Stromal cell of bone marrow (primary cell): ENCODE measurements at places on chromosomes 4 and X.

DNA sequence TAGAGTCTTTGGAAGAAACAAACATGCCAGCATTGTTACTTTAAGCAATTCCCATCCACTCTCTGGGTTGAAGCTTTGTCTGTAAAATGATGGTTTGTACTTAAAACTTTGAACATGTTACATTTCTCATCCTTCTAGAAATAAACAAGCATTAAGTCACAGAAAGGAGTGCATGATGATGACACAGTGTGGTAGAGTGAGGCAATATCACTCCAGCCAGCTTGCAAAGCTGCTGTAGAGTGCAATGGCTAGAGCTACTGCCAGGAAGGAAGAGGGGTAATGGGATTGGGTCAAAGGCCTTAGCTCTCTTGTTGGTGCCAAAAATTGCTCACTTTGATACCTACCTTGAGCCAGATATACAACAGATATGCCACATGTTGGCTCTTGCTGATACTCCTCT is 12.3 kb upstream of the ENOX2 start:
- no peak for DNase-seq

DNA sequence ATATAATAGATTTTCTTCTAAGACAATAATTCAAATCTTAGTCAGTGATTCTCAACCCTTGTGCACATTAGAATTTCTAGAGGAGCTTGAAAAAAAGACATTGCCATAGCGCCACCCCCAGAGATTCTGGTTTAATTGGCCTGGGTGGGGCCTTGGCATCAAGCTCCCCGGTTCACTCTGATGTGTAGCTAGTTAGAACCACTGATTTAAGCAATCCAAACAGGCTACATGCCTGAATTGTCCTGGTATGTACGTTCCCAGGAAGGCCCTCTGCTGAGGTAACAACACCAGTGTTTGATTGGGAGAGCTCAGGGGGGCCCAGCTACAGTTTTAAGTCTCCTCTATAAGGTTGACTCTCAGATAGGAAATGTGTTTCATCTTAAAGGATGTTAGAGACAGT is 1.3 kb upstream of the ATP10D start:
- DNase-seq = no peak

DNA sequence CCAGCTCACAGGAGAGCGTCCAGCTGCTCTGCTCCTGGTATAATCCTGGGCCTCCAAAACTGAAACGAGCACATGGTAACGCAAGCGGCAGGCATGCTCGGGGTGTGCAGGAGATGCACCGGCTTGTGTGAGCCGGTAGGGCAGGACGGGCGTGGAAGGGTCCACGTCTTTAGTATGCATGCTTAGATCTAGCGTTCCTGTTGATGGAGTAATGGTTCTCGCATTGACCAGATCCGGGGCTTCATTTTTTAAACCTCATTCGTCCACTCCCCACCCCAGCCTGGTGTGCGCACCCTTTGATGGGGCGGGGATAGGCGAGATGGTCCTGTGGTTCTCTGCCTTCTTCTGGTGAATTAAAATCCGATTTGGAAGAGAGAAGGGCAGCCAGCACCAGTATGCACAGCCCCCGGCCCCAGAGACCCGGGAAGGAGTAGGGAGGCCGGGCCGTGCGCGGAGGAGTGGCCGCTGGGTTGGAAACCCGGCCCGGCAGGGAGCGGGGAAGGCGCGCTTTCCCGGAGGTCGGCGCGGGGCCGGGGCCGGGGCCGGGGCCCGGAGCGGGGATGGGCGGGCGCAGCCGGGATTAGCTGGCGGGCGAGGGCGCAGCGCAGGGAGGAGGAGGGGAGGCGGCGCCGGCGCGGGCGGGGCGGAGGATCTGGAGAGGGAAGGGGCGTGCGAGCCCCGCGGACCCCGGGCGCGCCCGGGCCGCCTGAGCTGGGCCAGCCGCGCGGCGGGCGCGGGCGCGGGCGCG is 39.9 kb downstream of the FAM149A start:
- peak; percentile 9 for DNase-seq

- no peak for DNase-seq
Observed at GRCh38 chr4:37627263-37627662, 58.9 kb downstream of the RELL1 start.

DNA sequence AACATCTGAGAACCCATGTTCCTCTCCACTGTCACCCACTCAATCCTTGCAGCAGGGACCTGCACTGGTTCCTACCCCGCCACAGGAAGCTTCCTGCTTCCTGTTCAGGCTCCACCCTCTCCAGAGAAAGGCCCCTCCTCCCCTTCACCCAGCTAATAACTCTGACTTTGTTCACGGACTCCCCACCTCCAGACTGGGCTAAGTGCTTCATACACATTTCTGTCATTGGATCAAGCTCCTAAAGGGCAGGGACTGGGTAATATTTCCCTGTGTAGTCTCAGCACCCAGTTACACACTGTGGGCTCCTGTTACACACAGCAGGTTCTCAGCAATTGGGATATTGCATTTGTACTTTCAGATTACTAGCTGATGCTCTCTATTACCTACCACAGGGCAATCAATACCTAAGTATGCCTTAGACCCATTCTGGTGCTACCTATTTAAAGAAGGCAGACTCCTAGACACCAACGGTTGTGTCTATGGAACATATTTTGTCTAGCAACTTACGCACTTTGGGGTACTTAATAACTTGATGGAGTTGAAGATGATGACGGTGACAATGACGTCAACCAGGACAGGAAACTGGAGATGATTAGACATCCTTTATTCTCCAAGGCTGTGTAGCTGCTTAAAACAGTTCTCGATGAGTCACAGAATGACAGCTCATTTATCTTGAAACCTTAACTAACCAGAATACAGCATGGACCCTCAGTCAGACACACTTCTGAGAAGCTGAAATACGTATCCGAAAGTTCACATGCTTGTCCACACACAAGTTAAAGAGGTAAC is 58.1 kb downstream of the MAML3 start:
- DNase-seq = peak; percentile 31

GRCh38 chrX:26286836-26287235 is 70.9 kb downstream of the MAGEB5 start:
- no peak for DNase-seq

DNA sequence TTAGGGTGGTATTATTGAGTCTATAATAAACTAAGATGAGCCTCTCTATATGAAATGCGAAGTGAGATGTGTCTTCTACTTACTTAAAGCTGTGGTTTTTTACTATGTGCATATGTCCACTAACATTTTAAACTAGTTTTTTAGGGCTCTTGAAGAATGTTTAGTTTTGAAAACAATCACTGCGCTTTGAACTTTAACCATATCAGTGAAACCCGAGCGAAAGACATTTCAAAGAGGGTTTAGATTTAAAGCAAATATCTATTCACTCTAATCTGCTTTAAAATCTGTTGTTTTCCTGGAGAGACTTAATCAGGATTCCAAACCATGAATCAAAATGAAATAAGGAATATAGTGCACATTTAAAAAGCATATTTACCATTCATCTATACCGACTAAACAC is 24.8 kb upstream of the SLC7A11 start:
- DNase-seq = no peak

- no peak for DNase-seq
Observed at GRCh38 chrX:10117864-10118377, 38.9 kb upstream of the CLCN4 start.

DNA sequence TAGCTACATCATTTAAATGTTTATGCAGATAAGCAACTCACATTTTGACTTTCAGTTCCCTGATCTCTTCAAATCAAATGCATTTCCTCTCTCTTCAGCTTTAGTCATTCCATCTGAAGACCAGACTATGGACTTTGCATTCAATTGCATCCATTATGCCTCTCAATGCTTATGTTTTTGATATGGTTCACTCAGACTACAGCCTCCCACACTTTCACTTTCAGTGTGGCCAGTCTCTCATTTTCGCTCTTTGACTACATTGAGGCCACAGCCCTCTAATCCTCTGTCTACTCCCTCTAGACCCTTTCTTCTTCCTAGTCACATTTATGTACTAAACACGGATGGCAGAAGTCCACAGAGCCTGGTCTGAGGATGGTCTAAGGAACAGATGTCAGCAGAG is 24.5 kb upstream of the VEGFC start:
- DNase-seq = no peak

GRCh38 chrX:121260596-121261240 is 213.3 kb downstream of the GLUD2 start:
- DNase-seq = no peak

- no peak for DNase-seq
Observed at GRCh38 chr4:77586951-77587383, 18.7 kb upstream of the CXCL13 start.

DNA sequence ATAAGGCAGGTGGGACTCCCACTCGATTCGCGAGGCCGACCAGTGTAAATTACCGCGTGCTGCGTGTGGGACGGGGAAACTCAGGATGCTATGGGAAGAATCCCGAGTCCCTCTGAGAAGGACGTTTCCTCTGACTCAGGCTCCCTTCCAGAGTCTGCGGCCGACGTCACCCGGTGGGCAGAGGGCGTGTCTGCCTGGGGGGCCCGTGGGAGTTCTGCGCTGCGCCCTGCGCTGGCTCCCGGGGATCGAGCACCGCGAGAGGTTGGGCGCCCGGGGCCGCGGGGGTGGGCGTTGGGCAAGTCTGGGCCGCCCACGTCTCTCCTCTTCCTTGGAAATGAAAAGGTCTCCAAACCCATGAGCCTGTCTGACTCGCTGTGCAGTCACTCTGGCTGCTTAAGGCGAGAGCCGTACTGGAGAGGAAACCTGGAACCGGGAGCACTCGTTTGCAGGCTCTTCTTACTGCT is 568 bp downstream of the NIPAL1 start:
- DNase-seq = peak; percentile 21

GRCh38 chr4:72376901-72377300 is 192.1 kb downstream of the ADAMTS3 start:
- DNase-seq = no peak

- peak; percentile 21 for DNase-seq
Observed at GRCh38 chrX:118807151-118808017, 16.2 kb upstream of the ZCCHC12 start.

DNA sequence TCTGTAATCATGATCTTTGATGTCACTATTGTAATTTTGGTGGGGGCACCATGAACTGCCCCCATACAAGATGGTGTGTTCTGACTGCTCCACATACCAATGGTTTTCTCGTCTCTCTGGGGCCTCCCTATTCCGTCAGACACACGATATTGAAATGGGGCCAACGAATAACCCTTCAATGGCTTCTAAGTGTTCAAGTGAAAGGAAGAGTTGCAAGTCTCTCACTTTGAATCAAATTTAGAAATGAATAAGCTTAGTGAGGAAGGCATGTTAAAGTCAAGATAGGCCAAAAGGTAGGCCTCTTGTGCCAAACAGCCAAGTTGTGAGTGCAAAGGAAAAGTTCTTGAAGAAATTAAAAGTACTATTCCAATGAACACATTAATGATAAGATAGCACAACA is 205.4 kb downstream of the SPRY1 start:
- no peak for DNase-seq

DNA sequence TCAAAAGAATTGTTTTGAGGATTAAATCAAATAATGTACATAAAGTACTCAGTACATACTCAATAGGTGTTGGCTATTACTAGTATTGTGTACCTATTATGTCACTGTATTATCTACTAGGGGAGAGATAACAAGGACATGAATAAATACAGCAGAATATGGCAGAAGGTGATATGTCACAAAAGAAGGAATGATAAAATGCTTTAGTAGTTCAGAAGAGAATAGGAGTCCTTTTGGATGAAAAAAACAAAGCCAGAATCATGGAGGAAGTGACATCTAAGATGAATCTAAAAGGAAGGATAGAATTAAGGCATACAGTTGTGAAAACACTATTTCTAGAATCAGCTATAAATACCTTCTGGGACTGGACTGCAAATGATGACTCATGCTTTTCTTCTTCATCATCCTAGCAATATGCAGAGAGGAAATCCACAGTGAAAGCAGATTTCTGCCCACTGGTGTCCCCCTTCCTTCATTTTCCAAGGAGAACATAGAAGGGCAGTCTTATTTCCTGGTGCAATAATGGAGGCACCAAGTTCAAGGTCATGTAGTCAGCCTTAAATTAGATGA is 98.7 kb downstream of the GLUD2 start:
- no peak for DNase-seq

DNA sequence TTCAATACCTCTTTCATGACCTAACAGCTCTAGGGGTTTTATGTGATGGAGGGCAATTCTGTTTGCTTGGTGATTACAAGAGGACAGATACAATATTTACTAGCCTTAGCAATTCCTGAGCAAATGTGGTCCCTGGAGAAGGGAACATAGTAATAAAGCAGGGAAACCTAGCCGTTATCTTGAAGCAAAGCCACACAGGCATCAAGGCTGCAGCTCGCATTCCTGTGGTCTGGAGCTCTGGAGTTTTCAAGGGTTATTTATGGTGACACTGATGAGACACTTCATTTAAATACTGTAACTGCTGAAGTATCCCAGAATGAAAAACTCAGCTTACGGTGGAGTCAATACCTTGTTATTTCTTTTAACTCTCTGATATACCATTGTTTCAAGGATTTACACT is 66.8 kb downstream of the AFF2 start:
- DNase-seq = peak; percentile 9

DNA sequence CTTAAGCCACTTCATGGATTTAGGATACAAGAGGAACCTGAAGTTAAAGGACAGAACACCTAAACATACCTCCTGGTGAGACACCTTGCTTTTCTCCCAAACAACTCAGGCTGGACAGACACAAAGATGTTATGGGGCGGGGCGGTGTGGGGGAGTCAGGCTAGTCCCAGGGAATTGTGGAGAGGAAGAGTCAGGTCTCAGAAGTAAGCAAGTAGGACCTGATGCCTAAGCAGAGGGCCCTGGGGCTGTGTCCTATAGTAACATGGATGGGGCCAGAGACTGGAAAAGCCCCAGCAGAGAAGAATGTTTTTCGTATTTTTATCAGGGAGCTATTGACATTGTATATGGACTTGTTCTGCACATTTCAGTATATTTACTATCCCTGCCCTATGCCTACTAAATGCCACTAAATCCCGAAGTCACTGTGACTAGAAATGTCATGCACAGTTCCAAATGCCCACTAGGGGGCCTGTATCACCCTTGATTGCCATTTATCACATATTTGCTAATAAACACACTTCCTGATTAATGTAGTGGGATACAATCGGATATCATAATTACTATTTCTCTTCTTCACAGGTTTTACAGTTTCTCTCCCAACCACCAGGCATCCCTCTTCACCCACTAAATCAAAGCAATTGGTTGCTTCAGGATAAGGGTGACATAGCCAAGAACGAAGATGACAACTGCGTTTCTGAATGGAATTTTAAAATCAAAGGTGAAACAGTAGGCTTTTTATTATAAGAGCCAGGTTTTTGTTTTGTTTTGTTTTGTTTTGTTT is 23.8 kb upstream of the ARHGAP10 start:
- no peak for DNase-seq

GRCh38 chrX:50393902-50394301 is 76.7 kb downstream of the DGKK start:
- no peak for DNase-seq

- peak; percentile 74 for DNase-seq
Observed at GRCh38 chr4:111400741-111401140, 744.5 kb upstream of the FAM241A start.

DNA sequence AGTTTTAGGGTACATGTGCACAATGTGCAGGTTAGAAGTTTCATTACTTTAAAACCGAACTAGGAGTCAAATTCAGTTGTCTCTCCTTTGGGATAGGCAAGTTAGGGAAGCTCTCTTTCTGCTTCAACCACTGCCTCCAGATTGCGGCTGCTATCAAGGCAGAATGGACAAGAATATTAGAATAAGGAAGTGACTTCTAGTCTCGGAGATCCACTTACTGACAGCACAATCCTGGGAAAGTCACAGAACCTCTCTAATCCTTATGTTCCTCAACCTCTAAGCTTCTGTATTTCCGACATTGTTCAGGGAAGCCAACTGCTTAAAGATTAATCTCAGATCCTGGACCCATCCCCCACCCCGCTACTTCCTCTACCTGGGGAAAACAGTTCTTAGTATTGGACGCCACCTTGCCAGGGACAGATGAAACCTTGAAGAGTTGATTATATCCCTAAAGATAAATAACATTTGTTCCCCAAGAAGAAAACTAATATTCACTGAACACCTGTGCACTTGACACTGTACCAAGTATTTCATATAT is 2.1 kb downstream of the NUP62CL start:
- DNase-seq = no peak
